ENCODE measurements at places on chromosomes 16 and 17.

- DNase-seq = no peak
Measured at GRCh38 chr16:11852092-11852809, 909 bp upstream of the RSL1D1 start.

DNA sequence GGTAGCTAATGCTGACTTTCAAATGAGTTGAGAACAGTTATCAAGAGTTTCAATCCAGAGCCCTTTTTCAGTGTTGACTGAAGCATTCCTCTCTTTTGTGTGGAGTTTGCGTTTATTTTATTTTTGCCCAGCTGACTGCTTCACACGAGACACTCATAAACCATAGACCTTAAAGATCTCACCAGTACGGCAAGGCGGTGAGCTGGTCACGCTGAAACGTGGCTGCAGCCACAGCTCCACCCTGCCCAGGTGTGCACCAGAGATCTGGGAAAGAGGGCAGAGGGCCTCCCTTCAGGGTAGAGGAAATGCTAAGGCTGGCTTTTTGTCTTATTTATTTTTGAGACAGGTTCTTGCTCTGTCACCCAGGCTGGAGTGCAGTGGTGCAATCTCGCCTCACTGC, 112.2 kb downstream of the AATF start:
- DNase-seq = no peak

- peak; percentile 26 for DNase-seq
Measured at GRCh38 chr16:6016530-6017184, 919.1 kb upstream of the EEF2KMT start.

- DNase-seq = peak; percentile 24
Measured at GRCh38 chr16:26765087-26765486, 301.6 kb upstream of the C16orf82 start.

GRCh38 chr17:34813290-34813689, 148.0 kb downstream of the CCT6B start:
- no peak for DNase-seq

- no peak for DNase-seq
Measured at GRCh38 chr16:10097271-10097670, 85.0 kb downstream of the GRIN2A start.

GRCh38 chr16:14386115-14386514, 243.9 kb downstream of the PARN start:
- no peak for DNase-seq

GRCh38 chr17:48505788-48506187, 25.0 kb downstream of the HOXB1 start:
- DNase-seq = no peak

DNA sequence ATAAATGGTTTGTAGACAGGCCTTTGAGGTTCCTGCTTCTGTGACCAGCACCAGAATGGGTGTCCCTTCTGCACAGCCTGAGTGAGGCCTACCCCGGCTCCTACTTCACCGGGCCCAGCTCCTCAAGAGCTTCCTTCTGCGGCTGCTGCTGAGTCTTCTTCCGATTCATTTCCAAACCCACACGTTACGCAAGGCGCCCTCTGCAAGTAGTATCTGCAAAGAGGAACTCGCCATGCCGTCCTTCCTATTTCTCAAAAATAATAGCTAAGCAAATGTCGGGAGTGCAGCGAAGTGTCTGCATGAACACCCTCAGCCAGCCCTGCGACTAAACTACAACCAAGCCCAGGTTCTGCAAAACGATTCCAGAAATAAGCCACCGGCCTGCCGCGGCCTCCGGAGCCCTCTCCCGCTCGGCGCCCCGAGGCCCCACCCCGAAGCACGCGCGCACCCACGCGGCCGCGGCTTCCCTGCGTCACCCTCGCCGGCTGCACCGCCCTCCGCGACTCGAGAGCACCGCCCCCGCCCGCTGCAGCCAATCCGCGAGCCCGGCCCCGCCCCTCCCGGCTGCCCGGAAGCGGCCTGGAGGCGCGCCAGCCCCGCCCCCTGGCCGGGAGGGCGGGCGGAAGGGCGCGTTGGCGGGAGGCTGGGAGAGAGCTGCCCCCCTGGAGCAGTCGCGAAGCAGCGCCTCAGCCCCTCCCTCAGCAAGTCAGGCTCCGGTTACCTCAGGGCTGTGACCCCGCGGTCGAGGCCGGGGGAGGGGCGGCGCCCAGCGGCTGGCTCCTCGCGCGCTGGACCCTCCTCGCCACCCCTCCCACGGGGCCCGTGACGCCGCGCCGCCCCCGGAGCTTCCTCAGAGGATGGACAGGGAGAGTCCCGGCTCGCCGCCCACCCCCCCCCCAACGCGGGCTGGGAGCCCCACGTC, 8.3 kb downstream of the MNT start:
- peak; percentile 88 for DNase-seq

GRCh38 chr16:46986896-46987295, 13.4 kb upstream of the DNAJA2 start:
- no peak for DNase-seq

DNA sequence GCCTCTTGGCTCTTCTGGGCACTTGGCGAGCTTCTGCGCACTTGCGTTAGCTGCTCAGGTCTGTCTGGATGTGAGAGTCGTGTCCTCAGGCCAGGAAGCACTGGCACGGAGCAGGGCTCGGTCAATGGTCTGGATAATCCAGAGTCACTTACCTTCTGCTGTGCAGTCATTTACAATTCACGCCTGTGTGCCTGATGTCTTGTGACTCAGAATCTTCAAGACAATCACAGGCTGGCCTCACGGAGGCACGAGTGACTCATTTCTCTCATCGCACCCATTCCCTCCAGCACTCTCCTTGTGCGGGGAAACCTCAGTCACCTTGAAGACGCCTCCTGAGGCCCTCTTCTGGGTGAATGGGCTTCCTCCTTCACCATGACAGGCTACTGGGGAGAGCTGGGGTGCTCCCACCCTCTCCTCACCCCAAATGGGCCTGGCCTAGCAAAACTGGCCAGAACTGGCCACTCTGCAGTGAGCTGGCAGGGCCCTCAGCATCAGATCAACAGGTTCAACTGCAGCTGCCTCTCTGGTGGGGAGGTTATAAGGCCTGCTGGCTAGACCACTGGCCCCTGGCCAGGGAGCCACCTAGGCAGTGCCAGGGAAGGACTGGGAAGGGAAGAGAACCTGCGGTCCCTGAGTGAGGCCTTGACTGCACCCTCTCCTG, 1.9 kb upstream of the CAPN15 start:
- DNase-seq = no peak

DNA sequence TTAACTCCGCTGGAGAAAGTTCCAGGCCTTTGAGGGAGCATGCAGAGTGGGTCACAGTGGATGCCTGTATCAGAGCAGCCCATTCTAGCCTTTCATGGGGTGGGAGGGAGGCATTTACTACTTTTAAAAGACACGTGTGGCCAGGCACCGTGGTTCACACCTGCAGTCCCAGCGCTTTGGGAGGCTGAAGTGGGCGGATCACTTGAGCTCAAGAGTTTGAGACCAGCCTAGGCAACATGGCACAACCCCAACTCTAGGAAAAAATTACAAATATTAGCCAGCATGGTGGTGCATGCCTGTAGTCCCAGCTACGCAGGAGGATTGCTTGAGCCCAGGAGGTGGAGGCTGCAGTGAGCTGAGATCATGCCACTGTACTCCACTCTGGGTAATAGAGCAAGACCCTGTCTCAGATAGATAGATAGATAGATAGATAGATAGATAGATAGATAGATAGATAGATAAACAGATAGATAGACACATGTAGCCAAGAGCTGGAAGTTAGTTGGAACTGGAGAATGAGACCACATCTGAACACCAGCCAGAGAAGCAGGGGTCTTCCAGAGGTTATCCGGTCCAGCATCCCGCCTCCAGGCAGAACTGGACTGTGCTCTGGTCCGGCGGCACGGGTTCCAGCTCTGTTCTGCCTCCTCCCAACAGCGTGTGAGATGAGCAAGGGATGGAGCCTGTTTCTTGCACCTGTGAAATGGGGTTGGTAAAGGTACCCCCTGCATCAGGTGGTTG, 3.6 kb downstream of the ADCY7 start:
- DNase-seq = no peak

DNA sequence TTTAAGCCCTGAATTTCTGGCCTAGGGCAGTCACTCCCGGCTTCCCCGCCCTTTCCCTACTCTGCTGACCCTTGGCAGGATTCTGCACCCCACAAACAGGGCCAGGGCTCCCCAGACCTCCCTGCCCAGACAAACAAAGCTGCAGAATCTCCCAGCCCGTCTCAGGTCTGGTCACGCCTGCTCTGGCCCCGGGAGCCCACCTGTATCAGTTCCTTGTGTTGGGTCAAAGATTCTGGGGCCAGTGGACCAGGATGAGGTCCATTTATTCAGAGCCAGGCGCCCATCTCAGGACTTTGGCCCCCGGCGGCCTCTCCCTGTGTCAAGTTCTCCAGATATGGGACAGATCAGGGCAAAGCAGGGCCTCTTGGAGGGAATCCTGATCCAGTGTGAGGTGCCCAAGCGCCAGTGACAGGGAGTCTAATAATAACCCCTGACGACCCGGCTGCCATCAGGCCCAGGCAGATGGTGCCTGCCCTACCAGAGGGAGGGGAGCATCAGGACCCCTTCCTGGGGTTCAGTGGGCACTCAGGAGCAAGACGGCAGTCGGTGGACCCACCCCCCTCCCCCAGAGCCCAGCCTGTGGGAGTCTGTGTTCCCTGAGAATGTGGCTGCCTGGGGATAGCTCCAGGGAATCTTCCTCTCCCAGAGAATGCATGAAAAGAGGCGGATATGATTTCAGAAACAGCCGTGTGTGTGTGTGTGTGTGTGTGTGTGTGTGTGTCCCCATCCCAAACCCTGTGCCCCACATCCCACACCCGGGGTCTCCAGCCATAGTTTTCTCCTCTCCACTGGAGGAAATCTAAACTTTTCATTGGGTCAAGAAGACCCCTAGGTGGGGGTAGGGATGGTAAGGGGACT, 1.3 kb downstream of the TTYH2 start:
- DNase-seq = no peak

DNA sequence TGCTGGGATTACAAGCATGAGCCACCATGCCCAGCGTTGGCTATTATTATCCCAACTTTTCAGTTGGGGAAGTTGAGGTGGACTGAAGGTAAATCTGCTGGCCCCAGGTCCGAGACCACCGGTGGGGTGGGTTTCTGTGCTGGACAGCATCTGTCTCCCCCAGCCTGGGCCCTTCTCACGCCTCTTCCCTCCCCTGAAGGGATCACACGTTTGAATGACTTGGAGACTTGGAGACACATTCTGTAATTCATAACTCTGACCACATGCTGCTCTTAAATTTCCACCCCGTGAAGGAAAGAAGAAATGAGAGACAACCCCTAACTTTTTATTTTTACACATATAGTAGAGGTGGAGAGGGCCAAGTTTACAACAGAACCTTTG, 109.8 kb downstream of the MSI2 start:
- no peak for DNase-seq

- no peak for DNase-seq
Measured at GRCh38 chr17:9792181-9792840, 919 bp upstream of the DHRS7C start.

DNA sequence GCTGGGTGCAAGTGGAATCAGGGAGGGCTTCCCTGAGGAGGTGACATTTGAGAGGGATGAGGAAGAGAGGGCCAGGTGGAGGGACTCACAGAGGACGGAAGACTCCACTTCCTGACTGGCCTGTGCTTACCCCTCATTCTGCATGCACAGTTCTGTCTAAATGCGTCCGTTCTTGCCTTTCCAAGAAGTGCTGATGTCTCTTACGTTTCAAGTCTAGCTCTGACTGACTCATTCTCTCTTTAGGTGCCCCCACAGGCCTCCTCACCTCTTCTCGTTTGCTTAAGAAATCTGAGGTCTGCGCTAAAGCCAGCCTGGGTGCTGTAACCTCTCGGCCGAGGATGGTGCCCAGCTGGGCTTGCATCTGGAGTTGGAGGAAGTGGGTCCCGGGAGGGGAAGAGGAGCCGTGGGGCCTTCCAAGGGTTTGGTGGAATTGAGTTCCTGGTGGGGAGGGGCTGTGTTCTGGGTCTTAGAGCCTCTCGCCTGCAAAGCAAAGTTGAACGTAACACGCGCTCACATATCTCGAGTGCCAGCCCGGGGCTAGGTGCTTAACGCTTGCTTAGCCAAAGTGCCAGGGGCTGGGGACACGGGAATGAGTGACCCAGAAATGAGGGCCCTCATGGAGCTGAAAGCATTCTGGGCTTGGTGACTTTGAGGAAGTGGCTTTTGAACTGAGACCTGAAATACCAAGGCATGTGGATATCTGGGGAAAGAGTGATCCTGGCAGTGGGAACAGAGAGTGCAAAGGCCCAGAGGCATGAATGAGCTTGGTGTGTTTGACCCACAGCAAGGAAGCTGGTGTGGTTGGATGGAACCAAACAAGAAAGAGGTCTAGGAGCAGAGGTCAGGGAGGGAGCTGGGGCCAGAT, 4.8 kb downstream of the IL4R start:
- DNase-seq = peak; percentile 46

DNA sequence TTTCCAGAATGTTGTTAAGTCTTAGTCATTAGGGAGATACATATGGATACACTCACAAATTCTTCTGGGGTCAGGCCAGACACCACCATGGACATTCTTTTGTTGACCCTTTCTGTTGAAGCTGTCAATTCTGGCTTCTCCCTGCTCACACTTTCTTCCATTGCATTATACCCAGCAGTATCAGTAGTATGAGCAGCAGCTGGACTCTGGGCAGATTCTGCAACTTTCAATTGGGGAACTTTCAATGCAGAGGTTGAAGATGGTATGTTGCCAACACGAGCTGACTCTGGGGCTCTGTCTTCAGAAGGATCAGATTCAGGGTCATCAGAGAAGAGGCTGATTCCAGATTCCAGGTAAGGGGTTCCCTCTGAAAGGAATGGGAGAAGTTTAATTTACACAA, 45.8 kb downstream of the RND2 start:
- no peak for DNase-seq

- DNase-seq = no peak
Measured at GRCh38 chr17:28725660-28726225, 290 bp downstream of the TLCD1 start.

GRCh38 chr17:60989379-60989778, 311.7 kb downstream of the BCAS3 start:
- no peak for DNase-seq

DNA sequence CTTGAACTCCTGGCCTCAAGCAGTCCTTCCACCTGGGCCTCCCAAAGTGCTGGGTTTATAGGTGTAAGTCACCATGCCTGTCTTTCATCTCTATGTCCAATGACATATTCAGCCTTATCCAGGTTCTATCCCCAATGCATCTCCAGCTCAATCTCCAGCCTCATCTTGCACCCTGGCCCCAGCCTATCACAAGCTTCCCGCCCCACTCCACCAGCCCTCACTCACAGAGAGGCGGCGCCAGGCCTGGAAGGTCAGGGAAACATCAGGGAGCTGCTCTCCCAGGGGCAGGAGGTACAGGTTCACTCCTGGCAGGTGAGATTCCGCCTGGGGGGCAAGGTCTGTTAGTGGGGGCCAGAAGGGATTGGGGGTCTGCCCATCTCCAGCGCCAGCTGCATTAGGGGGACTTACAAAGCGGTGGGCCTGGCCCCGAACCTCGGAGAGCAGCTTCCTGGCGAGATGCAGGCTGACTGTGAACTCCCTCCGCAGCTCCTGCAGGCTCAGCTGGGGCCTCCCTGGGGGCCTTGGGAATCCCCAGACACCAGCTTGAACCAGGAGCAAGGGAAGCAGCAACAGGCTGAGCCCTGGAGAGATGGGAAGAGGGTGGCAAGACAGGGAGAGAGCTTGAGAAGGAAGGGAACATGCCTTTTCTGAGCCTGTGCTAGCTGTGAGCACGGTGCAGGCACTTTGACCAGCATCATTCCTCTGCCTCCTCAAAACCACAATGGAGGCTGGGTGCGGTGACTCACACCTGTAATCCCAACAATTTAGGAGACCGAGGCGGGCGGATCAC, 3.0 kb downstream of the IL27 start:
- DNase-seq = no peak

- no peak for DNase-seq
Measured at GRCh38 chr16:30376461-30376902, 1.9 kb downstream of the MYL11 start.

GRCh38 chr16:15954814-15955151, 5.4 kb downstream of the ABCC1 start:
- DNase-seq = no peak
